Naive thymus-derived CD4-positive, alpha-beta T cell (primary cell): ENCODE measurements at places on chromosomes 1 and 21. TPM values are rescaled to one million over a fixed set of nuclear protein-coding genes. Genes with fewer than 3 reads are reported as not detected.

The F3 gene
- total RNA-seq, result 1.7 TPM

DNA sequence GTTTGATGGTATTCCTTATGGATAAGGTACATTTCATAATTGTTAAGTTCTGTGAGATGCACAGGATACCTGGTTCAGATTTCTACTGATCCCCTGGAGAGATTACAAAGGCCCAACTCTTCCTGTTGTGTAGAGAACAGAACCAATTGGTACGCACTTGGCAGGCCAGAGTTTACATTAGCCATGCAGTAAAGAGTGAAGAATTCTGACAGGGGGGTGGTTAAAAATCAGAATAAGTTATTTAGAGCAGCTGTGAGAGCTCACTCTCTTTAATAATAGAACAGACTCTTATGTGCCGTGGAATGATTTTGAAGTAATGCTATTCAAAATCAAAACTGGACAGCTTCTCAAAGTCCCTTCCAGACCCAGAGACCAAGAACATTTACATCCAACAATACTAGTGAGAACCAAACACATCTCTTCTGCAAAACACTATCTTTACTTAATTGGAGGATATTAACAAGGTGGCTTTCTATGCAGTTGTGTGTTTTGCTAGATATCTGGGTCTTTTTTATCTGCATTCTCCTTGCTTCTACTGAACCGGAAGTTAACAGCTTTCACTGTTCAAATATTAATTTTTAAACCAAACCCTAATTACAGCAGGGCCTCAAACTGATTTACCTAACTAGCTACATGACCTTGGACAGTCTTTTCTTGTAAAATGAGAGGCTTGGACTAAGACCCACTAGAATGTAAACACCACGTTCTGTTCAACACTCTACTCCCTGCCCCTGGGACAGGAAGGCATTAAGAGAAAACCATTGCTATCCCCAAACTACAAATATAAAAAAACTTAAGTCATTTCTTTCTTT, 4.0 kb downstream of the USP24 start:
- no peak for DNase-seq

The DCDC2B gene
- total RNA-seq, result not detected

DNA sequence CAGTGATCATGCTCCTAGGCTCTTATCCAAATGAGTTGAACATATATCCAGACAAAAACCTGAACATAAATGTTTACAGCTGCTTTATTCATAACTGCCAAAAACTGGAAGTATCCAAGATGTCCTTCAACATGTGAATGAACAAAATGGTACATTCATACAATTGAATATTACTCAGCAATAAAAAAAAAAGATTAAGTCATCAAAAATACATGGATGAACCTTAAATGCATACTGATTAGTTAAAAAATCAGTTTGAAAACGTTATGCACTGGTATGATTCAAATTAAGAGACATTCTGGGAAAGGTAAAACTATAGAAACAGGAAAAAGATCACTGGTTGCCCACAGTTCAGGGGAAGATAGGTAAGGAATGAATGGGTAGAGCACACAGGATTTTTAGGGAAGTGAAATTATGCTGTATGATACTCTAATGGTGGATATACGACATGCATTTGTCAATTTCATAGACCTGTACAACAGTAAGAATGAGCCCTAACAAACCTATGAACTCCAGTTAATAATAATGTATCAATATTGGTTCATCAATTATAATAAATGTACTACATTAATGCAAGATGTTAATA, 3.1 kb downstream of the LRRC40 start:
- DNase-seq, result no peak

DNA sequence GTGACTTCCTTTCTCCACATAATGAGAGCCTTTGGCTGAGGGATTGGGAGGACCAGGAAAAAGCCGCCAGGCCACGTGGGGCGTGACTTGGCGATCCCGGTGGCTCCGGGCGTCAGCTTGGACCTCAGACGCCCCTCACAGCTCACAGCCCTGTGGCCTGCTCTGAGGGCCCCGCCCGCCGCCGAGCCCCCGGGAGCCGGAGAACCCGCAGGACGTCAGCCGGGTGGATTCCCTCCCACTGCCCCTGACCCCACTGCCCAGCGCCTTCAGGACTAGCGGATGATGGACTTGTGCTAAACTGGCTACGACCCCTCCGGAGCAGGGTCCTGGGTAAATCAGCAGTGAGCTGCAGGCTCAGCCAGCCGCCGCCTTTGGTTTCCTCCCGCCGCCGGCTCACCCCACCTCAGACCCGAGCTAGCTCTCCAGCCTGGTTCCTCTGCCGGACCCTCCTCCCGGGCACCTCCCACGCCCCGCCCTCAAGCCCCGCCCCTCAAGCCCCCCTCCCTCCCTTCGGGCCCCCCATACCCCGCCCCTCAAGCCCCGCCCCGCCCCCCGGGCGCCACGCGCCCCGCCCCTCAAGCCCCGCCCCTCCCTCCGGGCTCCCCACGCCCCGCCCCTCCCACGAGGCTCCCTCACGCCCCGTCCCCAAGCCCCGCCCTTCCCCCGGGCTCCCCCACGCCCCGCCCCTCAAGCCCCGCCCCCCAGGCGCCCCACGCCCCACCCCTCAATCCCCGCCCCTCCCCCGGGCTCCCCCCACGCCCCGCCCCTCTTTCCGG, 10.0 kb upstream of the FAAP20 start:
- no peak for DNase-seq

The LAX1 gene
- 36.1 TPM for total RNA-seq

The CD1C gene
- total RNA-seq, result 2.1 TPM

The RSBN1 gene
- total RNA-seq, result 42.0 TPM

GRCh38 chr1:213017447-213018273, 2.0 kb upstream of the ANGEL2 start:
- no peak for DNase-seq
